ENCODE measurements at places on chromosomes 6 and 20.

DNA sequence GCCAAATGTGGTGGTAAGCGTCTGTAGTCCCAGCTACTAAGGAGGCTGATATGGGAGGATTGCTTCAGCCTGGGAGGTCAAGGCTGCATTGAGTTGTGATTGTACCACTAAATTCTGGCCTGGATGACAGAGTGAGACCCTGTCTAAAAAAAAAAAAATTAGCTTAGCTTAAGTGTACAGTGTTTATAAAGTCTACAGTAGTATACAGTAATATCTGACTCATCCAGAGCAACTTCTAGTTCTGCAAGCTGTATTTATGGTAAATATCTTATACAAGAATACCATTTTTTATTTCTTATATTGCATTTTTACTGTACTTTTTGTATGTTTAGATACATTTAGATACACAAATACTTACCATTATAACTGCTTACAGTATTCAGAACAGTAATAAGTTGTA, 58.1 kb downstream of the UQCC1 start:
- no peak for DNase-seq

- no peak for DNase-seq
Measured at GRCh38 chr6:11432713-11433450, 104.7 kb upstream of the TMEM170B start.

DNA sequence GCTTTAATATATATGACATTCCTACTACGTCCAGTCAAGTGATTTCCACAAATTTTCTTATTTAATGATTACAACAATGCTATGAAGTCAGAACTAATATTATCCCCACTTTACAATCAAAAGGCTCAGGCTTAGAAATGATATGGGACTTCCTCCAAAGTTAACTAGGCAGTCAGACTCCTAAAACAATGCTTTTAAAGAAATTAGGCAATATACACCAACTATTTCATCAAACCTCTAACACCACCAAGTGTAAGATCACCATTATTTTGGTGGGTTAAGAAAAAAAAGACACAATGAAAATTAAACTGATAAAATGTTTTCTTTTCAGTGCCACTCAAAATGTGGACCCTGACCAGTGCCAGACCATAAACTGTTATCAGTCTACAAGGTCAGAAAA, 256.1 kb upstream of the RUNX2 start:
- no peak for DNase-seq

GRCh38 chr20:52290569-52290968, 99.0 kb upstream of the ZFP64 start:
- DNase-seq, result no peak

GRCh38 chr6:121437851-121438651, 2.6 kb downstream of the GJA1 start:
- peak; percentile 79 for DNase-seq

- no peak for DNase-seq
Measured at GRCh38 chr6:138300469-138300868, 77.2 kb upstream of the SMIM28 start.

GRCh38 chr20:36175475-36175995, 21.0 kb downstream of the EPB41L1 start:
- no peak for DNase-seq

- DNase-seq, result no peak
Measured at GRCh38 chr6:101716810-101717209, 323.3 kb downstream of the GRIK2 start.

GRCh38 chr6:5083307-5083583, 1.9 kb upstream of the PPP1R3G start:
- no peak for DNase-seq

- DNase-seq, result no peak
Measured at GRCh38 chr6:134092449-134092848, 40.0 kb upstream of the SLC2A12 start.

GRCh38 chr20:10609770-10610169, 64.0 kb downstream of the JAG1 start:
- no peak for DNase-seq

GRCh38 chr20:17752459-17752858, 52.7 kb downstream of the BANF2 start:
- no peak for DNase-seq

DNA sequence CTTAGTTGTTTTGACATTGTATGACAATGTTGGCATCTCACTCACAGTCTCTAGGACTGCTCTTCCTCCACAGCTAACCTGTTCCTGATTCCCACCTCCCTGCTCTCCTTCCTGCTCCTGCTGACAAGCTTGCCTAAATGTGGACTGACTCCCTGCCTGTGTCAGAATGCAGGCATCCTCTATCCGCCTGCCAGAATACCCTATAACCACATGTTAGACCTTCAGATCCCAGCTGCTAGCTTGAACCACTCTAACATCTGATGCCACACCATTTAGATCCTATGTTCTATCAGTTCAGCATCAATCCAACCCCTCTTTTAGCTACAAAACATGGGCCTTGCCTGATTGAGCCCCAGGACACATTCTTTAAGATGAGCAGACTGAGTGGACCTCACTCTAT, 12.2 kb downstream of the FILIP1 start:
- DNase-seq, result no peak

DNA sequence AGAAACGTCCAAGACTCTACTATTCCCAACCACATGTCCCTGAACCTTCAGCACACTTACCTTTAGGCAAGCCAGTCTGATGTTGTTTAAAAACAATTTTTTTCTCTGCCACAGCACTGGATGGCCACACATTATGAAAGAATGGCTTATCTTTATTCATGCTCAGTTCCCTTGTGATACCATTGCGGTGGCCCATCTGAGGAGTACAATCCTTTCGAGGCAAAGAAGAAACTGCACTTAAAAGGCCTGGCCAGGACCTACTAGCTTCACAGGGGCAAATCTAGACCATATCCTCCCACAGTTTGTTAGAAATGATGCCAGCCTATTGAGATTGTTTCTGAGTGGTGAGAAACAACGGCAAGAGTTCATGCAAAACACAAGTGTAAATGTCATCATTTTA, 88.4 kb upstream of the PLEKHG1 start:
- no peak for DNase-seq

DNA sequence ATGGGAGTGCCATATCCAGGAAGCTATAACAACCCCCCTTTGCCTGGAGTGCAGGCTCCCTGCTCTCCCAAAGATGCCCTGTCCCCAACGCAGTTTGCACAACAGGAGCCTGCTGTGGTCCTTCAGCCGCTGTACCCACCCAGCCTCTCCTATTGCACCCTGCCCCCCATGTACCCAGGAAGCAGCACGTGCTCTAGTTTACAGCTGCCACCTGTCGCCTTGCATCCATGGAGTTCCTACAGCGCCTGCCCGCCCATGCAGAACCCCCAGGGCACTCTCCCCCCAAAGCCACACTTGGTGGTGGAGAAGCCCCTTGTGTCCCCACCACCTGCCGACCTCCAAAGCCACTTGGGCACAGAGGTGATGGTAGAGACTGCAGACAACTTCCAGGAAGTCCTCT, 56.7 kb upstream of the TMEM181 start:
- DNase-seq, result no peak

DNA sequence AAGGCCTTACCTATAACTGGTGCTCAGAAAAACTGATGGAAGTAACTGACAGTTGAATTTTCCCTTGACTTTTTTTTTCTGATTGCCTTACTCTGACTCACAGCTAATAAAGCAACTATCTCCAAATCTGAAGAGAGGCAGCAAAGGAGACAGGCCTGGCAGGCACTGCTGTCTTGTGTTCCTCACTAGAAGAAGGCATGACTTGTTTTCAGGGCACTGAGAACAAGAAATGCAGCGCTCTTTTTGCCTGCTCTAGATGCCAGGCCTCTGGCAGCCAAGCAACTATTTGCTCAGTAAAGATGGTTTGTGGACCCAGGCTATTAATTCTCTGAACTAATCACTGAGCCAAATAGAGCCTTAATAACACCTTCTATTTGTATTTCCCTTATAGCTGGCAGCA, 155.1 kb downstream of the PRDM13 start:
- no peak for DNase-seq

DNA sequence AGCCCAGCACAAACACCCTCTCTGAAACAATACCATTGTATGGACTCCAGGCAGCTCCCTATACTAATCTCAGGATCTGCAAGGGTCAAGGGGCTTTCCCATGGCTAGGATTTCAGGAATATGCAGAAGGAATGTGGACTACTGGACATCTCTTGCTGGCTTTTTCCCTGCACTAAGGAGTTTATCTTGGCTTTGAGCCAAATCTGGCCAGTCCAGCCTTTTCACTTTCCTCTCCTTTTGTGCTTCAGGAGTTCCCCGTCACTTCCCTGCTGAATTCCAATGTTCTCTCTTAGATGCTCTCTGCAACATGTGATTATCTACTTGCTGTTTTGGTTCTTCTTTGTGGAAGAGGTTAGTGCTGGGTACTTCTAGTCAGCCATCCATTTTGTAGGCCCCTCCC, 568.2 kb downstream of the HDGFL1 start:
- DNase-seq, result no peak

DNA sequence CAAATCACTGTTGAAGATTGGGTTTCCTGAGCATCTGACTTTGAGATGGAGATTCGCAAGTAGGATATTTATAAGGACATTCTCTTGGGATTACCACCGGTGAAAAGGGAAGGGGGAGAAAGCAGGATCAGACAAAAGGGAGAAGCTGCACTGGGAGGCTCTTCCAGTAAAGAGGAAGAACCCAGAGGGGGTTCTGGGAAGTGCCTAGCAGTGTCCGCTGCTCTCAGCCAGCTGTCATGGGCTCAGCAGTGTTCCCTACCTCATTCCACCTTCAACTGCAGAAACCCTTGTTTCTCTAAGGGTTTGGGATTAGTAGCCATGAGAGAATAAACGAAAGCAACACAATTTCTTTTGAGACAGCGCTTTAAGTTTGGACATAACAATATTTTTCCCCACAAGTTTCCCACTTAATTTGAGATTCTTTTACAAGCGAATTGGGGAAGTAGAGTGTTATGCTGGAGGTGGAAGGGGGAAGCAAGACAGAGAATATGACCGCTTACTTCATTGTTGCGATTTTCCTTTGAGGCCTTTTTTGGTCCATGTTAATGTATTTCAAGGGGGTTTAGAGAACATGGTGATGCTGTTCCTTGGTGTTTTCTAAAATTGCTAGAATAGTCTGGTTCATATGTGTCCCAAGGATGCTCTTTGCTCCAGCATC, 154.5 kb upstream of the SCGN start:
- DNase-seq, result no peak

DNA sequence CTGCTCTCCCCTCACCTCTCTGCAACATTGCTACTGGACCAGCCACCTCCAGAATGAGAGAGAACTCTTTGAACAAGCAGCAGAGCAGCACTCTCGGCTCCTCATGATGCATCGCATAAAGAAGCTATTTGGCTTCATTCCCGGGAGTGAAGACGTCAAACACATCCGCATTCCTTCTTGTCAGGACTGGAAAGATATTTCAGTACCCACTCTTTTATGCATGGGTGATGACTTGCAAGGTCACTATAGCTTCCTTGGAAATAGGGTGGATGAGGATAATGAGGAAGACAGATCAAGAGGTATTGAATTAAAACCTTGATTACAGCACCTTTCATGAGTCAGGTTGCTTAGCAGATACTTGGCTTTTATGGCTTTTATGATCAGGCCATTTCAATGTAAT, 4.3 kb downstream of the CALHM4 start:
- peak; percentile 66 for DNase-seq

GRCh38 chr6:75643173-75643572, 41.5 kb downstream of the SENP6 start:
- no peak for DNase-seq

DNA sequence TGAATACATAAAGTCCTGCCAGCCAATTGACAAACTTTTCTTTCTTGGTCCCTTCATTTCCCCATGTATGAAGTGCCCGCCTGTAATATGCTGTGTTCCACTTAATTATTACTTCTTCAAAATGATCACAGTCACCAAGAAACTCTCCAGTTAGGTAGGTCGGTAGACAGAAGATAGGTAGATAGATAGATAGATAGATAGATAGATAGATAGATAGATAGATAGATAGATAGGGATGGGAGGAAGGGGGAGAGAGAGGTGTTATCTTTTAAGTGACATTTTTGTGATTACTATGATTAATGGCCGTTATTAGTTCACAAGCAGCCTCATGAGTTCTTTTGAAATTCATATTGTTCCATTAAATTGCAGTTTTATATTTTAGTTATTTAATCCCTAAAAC, 79.5 kb upstream of the TPD52L1 start:
- DNase-seq, result no peak

DNA sequence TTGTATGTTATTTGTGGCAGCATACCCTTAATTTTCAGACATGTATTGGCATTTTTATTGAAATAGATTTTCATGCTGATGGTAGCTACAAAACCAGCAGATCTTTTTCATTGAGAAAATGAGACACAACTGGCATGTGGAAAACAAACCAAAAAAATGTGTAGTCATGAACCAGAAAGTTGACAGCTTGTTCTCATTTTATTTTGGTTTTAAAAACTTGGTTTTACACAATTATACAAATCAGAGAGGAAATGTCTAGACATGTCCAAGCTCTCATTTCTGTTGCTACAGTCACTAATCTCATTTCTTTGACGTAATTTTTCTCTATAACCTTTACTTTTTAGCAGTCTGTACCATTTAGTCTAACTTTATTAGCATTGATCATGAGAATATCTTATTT, 85.4 kb downstream of the GRIK2 start:
- DNase-seq, result no peak

DNA sequence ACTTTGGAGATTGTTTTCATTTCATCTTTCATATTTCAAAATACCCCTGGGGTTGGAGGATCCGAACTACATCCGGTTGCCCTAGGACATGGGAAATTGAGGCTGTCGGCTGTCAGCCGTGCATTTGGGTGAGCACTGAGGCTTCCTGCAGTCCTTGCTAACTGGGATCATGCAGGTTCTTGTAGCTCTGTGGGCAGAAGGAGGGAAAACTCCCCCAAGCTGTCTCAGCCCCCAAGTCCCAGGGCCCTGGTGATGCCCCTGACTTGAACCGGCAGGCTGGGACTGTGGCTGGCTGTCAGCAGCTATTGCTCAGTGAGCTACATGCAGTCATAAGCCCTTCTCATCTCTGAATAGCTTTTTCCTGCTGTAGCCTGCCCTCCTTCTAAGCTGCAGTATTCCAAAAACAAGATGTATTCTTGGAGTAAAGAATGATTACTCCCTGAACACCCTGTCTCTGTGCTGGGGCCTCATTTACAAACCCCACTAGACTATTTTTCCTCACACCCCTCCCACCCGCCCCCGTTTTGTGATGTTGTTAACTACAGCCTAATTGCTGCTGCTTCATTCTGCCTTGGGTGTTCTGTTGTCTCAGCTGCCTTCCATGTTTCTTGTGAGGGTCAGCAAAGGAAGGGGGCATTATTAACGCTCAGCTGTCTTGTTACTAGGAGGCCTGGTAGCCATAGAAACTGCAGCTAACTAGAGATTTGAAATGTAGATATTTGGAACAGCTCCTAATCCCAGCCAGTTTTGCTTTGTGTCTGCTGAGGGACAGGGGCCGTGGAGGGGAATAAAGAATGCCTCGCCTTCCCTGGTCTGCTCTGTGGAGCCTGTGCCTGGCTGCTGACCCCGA, 18.1 kb downstream of the MTRES1 start:
- DNase-seq, result no peak

DNA sequence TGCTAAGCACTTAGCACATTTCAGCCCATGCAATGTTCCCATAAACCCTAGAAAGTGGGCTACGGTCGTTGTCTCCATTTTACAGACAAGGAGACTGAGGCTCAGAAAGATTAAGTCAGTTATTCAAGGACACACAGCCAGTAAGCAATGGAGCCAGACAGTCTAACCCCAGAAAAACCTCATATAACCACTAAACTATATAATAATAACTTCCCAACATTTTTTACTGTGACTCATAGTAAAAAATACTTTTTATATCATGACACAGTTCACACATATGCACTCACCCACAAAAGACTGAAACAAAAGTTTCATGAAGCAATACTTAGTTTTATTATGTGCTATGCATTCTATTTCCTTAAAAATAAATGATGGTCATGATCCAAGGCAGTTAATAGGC, 66.2 kb upstream of the EYA2 start:
- no peak for DNase-seq

- DNase-seq, result peak; percentile 69
Measured at GRCh38 chr6:112618849-112619248, 271.7 kb downstream of the RFPL4B start.
